ENCODE measurements at places on chromosomes 3 and 15. TPM values are rescaled to one million over a fixed set of nuclear protein-coding genes. Genes with fewer than 3 reads are reported as not detected.

Gene POLQ
- total RNA-seq: 23.8 TPM

DNA sequence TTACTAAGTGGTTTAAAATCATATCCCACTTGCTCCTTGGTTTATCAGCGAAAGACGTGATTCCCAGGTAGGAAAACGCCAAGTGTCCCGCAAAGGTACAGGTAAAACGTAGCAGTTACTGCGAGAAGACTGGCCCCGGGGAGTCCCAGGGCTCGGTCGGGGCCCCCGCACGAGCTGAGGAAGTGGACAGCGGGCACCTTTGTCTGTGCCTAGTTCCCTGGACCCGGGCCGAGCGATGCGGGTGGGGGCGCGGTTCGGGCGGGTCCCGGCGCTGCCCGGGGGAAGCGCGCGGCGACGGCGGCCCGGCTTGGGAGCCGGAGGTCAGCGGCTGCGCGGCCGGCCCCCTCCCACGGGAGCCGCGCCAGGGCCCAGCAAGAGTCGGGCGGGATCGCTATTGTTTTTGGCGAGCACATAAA, 864 bp upstream of the NEO1 start:
- DNase-seq: no peak

Gene CAND2
- 1.1 TPM for total RNA-seq

Gene CCDC174
- 15.0 TPM for total RNA-seq

Gene SUSD5
- not detected for total RNA-seq

DNA sequence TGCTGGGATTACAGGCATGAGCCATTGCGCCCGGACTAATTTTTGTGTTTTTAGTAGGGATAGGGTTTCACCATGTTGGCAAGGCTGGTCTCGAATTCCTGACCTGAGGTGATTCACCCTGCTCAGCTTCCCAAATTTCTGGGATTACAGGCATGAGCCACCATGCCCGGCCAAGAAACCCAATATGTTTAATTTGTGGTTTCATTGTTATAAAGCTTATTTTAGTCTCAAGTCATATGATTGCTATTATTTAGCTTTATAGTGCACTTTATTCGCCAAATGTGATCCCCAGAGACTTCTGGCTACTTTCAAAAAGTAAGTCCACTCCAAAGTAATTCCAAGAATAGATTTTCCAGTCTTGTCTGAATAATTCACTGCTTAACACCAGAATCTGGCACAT, 19.3 kb upstream of the SLC4A7 start:
- no peak for DNase-seq

Gene HYAL1
- 0.59 TPM for total RNA-seq

GRCh38 chr3:54988838-54989630, 61.2 kb upstream of the LRTM1 start:
- no peak for DNase-seq

DNA sequence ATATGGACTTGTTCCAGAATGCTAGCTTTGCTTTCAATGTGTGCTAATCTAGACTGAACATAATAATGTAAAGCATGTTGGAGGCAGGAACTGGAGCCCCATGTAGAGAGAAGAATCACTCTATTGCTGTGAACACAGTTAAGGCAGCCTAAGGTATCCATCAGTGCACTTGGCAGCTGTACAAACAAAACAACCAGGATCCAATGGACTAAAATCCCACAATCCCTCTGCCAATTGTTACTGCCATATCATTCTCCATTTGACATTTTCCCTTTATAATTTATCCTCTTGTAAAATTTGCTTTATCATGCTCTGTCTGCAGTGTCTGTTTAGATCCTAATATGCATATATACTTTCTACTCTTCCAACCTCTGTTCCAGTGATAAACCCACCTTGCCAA, 756.8 kb upstream of the LMCD1 start:
- DNase-seq: no peak

DNA sequence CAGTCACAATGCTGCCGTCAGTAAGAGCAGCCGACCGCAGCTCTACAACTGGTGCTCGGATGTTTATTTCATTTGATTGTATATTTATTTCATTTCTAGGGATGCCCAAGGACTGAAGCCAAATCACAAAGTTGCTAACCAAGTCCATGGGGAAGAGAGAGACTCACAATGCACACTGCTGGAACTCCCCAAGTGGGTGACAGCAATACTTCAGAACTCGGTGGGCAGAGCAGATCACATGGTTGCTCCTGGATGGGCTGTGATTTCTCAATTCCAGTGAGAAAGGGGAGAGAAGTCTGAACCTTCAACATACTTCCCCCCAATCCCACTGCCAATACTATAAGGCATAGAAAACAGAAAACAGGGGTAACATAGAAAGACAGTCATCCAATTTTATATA, 265.8 kb upstream of the WNT5A start:
- no peak for DNase-seq

DNA sequence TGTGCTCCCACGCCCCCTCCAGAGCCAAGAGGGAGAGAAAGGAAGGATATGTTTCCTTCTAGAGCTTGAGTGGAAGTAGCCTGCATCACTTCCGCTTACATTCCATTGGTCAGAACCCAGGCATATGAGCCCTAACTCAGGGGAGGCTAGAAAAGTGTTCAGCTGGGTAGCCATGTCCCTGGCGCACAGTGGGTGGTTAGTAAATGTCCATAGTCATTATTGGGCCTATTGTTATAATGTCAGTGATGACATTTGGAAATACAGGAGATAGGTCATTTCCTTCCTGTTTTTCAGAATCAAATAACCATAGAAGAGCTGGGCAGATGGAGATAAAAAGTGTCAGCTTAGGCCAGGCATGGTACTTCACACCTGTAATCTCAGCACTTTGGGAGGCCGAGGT, 27.3 kb downstream of the CD276 start:
- DNase-seq: no peak

- DNase-seq: no peak
Measured at GRCh38 chr3:54193093-54193492, 70.7 kb downstream of the CACNA2D3 start.

- no peak for DNase-seq
Measured at GRCh38 chr3:44412365-44412764, 65.1 kb downstream of the ZNF445 start.

Gene LAMB2
- total RNA-seq: 0.34 TPM

Gene C3orf38
- total RNA-seq: 23.1 TPM

Gene RARRES1
- total RNA-seq: 0.21 TPM

GRCh38 chr3:52084954-52085680, 28.7 kb upstream of the DUSP7 start:
- DNase-seq: no peak

Gene FILIP1L
- total RNA-seq: 4.5 TPM

DNA sequence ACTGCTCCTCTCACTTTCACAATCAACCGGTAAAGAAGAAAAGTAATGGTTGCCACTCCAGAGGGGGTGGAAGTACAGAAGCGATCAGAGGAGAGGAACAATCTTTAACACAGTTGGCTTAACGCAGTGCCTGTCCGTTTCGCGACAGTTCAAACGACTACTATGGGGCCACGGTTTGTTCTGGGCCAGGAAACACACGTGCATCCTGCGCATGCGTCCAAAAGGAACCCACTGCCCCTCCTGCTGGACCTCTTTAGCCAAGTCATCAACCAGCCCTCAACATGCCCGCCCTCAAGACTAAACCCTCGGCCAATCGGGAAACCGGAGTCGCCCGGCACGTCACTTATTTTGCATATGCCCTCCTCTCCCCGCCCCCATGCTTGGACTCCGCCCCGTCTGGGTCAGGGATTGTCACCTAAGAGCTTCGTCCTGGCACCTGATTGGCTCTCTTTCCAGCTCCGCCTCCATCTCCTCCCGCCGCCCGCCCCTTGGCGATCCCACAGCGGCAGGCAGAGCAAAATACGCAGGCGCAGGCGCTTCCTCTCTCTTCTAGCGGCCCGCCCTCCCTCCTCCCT, 345 bp upstream of the CDV3 start:
- peak; percentile 100 for DNase-seq

Gene GOLGA8H
- total RNA-seq: 0.76 TPM

DNA sequence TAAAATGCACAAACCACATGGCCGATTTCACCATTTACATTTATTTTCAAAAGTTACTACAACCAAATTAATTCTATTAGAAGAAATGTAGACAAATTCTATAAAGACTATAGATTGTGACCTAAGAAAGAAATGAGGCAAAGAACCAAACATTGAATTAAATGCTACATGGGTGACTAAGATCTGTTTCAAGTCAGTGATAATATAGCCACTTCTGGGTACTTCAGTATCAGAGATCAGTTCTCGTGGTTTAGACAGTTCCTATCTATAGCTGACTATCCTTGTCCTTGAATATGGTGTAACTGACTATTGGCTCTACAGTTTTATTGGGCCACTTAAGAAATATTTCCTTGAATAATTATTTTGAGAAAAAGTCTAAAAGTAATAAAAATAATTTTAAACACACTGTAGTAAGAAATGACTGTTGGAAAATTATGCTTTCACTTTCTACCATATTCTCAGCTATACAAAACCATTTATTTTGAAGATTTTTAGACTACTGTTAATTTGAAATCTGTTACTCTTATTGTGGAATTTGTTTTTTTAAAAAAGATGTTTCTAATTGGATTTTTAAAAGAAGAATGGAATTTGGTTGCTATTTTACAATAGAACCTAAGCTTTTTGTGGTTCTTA, 14.1 kb downstream of the KCNMB3 start:
- no peak for DNase-seq

GRCh38 chr15:90322538-90322937, 29.5 kb upstream of the ZNF774 start:
- no peak for DNase-seq

Gene PATL2
- total RNA-seq: 16.9 TPM

Gene GXYLT2
- total RNA-seq: 0.05 TPM

GRCh38 chr3:125382298-125382697, 7.2 kb upstream of the ZNF148 start:
- DNase-seq: no peak

GRCh38 chr3:51670053-51670822, 814 bp upstream of the TEX264 start:
- no peak for DNase-seq

DNA sequence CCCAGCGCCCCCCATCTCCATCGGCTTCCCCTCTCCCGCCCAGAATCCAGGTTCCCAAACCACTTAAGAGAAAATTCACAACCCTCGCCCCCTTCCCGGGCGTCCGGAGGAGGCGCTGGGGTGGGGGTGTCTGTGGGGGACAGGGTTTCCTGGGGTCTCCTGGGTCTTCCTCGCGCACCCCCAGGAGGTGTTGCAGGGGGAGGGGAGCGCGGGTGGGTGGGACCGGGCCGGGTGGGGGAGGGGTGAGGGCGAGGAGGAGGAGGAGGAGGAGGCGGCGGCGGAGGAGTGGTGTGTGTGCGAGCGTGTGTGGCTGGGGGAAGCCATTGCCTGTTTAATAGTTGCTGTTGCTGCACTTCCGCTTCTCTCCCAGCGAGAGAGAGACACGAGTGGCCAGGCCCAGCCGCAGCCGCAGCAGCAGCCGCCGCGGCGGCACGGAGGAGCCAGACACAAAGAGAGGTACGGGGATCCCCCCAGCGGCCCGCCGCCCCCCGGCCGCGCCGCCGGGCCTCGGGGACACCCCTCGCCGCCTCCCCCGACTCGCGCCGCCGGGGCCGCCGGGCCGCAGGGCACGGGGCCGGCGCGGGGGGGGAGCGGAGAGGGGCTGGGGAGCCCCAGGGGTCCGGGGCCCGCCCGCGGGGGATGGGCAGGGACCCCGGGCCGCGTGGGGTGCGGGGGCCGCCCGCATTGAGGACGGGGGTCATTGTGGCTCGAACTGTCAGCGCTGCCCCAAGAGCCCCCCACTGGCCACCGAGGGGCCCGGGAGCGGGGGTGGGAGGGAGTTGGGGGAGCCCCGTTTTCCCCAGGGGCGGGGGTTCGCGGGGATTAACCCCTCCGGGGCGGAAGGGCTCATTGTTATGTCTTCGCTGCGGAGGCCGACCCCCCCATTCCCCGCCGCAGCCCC, at the start of gene UBE2E1:
Gene UBE2E1, plus strand, starts transcription at position 323 of the 901 bp plus-strand sequence. CDS start 1,315 bp downstream, outside the sequence.
- peak; percentile 55 for DNase-seq

DNA sequence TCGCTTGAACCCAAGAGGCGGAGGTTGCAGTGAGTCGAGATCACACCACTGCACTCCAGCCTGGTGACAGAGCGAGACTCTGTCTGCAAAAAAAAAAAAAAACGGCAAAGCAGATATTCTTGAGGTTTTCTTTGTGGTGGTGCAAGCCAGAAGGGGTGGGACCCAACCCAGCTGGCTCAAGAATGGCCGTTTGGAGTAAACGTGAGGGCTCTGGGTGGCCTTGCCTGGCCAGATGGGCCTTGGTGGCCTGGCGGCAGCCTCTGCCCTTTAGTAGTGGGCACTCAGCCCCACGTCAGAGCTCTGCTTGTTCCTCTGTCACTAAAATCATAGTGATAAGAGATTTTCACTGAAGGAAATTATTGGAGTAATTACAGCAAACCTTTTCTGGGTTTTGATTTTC, 50.5 kb downstream of the ATP1B3 start:
- no peak for DNase-seq

DNA sequence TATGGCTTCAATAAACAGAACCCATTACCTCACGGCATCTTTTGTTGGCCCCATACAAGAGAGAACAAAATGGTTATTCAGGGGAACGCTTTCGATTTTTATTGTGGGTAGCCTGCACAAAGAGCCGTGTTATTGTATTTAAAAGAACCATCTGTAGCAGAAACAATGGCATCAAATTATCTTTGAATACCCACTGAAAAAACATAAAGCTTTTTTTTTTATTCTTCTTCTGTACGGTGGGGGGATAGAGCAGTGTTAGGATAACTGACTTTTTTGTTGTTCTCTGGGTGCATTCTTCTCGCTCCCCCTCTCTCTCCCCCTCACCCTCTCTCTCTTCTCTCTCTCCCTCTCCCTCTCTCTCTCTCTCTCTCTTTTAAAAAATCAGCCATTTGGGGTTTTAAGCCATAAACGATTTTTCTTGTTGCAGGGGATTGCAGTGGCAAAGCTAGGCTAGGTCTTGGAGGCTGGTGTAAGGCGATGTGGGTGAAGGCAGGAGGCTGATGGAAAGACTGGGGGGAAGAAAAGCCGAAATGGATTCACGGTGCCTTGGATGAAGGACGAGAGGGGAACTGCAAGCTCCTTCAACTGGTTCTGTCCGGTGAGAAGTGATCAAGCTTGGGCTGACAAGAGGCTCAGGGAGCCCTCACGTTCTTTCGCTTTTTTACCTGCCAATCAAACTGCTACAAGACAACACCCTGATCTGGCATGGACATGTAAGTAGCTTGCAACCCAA, 12.4 kb upstream of the SOX2 start:
- no peak for DNase-seq

DNA sequence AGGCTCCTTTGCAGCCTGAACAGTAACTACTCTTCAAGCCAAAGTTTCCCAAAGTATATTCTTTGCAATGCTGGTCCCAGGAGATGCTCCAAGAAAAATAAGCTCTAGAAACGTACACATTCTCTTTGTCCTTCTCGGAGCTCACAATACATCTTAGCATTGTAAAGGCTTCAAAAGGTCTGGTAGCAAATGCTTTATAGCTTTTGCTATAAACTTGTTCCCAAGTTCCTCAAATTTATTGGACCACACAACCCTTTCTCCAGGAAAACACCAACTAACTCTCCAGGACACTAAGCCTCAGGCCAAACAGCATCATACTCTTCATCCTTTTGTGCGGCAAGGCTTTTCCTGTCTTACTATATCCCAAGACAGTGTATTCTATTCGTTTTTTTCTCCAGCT, 455.6 kb upstream of the PROK2 start:
- DNase-seq: no peak

Gene BCL2A1
- 104 TPM for total RNA-seq

- DNase-seq: peak; percentile 22
Measured at GRCh38 chr15:75723847-75724660, 11.4 kb upstream of the CSPG4 start.

Data from activated T-helper 2 cell treated with anti-CD3 and anti-CD28 coated beads, Interferon-gamma antibody, Interleukin-2, Interleukin-4, amounts not matched to agents 10 μg/mL and 5 μg/mL and 100 μg/mL, durations not matched to agents 14 hours and 24 hours and 36 hours (primary cell).